ENCODE measurements at places on chromosomes 6 and 20. TPM values are rescaled to one million over a fixed set of nuclear protein-coding genes. Genes with fewer than 3 reads are reported as not detected.

DNA sequence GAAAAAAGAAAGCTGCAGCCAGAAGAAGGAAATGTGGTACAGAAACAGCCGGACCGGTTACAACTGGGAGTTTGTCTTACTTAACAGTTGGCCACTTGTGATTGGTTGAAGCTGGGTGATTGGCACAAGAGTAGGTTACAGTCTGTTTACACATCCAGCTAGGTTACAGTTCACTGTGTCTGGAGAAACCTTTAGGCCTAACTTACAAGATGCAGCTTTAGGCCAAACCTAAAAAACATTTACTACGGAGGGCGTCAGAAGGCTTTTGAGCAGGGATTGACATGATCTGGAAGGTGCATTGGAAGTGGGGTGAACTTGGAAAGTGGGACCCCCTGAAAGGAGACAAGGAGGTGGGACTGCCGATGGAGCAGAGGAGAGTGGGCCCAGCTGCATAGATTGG lies 122.3 kb downstream of the BANF2 start:
- no peak for DNase-seq
- no peaks in the 10 kb centered on the region for H3K4me1 ChIP-seq
- H3K4me3 ChIP-seq: no peak overlapping the region
- H3K36me3 ChIP-seq: no peaks in the 10 kb centered on the region
- no peaks in the 10 kb centered on the region for H3K27me3 ChIP-seq
- H3K27ac ChIP-seq: no peak overlapping the region

- no peaks in the 10 kb centered on the region for H3K27me3 ChIP-seq
- H3K4me3 ChIP-seq: no peak overlapping the region
These were observed 63.3 kb upstream of the ZNF133 start for GRCh38 chr20:18224968-18225568.

DNA sequence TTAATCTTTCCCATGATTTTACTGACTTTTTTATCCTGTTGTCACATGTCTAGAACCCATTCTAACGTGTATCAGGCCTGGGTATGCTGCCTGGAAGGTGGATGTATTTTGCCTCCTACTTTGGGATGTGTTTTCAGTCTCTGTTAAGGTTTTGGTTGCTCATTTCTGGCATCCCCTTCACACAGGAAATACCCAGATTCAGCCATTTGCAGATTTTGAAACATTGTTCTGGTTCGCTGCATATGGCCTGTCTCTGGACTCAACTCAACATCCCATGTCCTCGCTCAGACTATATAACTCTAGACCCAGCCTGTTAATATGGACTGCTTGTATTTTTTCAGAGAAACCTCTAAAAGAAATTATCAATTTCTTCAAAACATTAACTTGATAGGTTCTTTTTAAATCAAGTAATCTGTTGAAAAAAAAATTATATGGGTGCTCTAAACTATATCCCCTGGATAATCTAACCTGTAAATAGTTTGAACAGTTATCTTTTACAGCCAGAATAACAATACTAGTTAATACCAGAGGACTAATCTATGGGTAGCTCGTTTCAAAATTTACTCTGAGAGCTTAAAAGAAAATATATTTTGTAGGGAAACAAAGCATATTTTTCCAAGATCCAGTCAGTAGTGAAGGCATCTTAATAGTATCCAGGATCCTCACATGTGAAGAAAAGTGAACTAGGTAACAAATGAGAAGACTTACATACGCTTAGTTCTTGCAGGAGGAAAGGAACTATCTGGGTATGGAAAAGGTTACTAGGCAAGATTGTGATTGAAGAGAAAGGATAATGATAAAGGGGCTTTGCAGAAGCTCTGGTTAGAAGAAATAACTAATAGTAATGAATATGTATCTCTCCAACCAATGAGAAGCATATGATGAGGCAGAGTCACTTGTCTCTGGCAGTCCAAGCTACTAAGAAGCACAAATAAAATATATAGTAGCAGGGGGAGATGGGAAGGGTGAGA lies 23.4 kb upstream of the HLA-DQB1 start:
- H3K4me1 ChIP-seq: peaks cover 42% of the 10 kb centered on the region
- DNase-seq: peak; percentile 85
- no peaks in the 10 kb centered on the region for H3K36me3 ChIP-seq
- H3K4me3 ChIP-seq: peak overlapping the region; percentile 19

DNA sequence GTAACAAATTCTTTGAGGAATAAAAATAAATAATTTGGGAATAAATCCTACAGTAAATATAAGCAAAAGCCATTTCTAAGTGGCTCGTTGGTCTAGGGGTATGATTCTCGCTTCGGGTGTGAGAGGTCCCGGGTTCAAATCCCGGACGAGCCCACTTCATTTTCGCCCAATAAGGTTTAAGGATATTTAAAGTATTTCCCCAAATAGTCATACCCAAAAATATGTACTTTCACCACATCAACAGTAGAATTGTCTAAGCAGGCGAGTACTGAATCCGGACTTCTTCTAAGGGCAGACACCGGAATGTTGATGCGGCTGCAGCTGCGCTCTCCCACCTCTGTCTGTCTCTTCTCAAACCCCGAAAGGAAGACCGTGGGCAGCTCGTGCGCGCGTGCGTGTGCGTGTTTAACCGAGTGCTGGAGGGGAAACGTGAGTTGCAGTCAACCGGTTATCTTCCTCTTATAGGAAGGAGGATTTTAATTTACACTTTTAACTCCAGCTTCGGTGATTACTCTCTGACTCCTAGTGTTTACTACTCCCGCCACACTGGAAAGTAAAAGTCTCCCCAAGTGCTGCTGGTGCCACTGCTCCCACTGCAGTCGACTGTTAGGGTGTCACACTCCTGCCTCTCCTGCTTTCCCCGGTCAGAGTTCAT lies 155.7 kb upstream of the PRSS16 start:
- no peak overlapping the region for H3K4me3 ChIP-seq
- peaks cover 12% of the 10 kb centered on the region for H3K4me1 ChIP-seq
- H3K36me3 ChIP-seq: no peaks in the 10 kb centered on the region

The TPD52L1 gene
- not detected for polyA plus RNA-seq
